ENCODE measurements at places on chromosomes 5 and 9. TPM values are rescaled to one million over a fixed set of nuclear protein-coding genes. Genes with fewer than 3 reads are reported as not detected.

- H3K27me3 ChIP-seq: peaks cover 21% of the 10 kb centered on the region
- DNase-seq: no peak
- peaks cover 6% of the 10 kb centered on the region for H3K4me1 ChIP-seq
- H3K4me3 ChIP-seq: no peak overlapping the region
- no peak overlapping the region for H3K27ac ChIP-seq
Measured at GRCh38 chr5:149268928-149269557, 2.6 kb upstream of the AFAP1L1 start.

DNA sequence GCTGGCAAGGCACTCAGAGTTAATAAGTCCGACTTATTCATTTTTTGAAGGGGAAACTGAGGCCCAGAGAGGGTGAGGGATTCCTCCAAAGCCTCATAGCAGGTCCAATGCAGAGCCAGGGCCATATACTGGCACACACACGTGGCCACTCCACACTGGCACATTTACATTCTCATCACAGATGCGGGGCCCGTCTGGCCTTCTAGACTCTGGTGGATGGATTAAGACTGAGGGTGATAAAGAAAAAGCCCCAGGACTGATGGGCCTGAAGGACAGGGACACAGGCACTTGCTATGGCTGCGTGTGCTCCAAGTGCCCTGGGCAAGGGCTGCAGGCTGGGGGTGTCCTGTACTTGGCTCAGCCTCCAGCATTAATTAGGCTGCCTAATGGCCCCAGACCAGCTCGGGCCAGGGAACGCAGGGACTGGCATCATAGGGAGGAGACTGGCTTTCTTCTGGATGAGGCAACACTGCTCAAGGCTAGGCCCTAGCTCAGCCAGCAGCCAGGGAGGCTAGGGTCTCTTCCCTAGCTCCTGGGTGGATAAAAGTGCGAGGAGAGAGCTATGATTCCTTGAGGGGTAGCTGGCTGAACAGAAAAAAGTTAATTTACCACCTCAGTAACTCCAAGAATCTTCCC lies 28.5 kb upstream of the CSF1R start:
- no peaks in the 10 kb centered on the region for H3K27me3 ChIP-seq
- H3K4me3 ChIP-seq: no peak overlapping the region
- H3K36me3 ChIP-seq: peaks cover 23% of the 10 kb centered on the region
- no peaks in the 10 kb centered on the region for H3K4me1 ChIP-seq
- H3K27ac ChIP-seq: no peak overlapping the region
- DNase-seq: peak; percentile 4

- DNase-seq: no peak
- no peaks in the 10 kb centered on the region for H3K36me3 ChIP-seq
- no peaks in the 10 kb centered on the region for H3K27me3 ChIP-seq
- H3K4me1 ChIP-seq: no peaks in the 10 kb centered on the region
- H3K27ac ChIP-seq: no peak overlapping the region
Measured at GRCh38 chr5:157772127-157772526, 28.6 kb downstream of the LSM11 start.

GRCh38 chr9:127292415-127292814 lies 27.8 kb downstream of the GARNL3 start:
- H3K4me3 ChIP-seq: no peak overlapping the region
- H3K36me3 ChIP-seq: no peaks in the 10 kb centered on the region
- H3K4me1 ChIP-seq: peaks cover 8% of the 10 kb centered on the region
- no peak for DNase-seq
- H3K27ac ChIP-seq: no peak overlapping the region
- H3K27me3 ChIP-seq: no peaks in the 10 kb centered on the region

- no peaks in the 10 kb centered on the region for H3K36me3 ChIP-seq
- no peak overlapping the region for H3K4me3 ChIP-seq
- H3K27me3 ChIP-seq: no peaks in the 10 kb centered on the region
- peak; percentile 19 for DNase-seq
Measured at GRCh38 chr5:104859437-104859836, 1296.8 kb upstream of the NUDT12 start.

GRCh38 chr9:115593587-115594091 lies 475.7 kb upstream of the TNC start:
- no peak overlapping the region for H3K4me3 ChIP-seq
- DNase-seq: peak; percentile 28
- H3K27ac ChIP-seq: no peak overlapping the region

DNA sequence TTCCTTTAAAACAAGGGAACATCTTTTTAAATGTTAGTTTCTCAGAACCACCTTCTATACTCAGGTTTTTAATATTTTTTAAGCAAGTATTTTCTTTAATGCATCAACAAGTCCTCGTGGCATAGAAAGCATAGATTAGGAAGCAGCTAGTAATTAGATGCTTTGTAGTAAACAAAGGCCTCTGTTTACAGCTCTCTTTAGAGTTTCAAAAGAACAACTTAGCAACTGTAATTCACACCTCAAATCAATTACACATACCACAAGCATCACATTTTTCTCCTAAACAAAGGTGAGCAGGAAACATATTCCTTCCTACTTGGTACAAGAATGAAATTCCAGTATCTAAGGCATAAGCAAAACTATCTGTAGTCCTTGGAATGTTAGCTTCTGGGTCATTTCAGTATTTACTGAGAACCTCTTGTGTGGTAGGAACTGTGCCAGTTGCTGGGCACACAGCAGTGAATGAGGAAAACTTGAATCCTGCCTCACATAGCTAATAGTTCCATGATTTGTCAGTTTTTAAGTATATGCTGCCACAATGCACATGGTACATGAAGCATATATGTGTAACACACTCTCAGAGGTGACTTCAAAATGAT lies 249.1 kb downstream of the CEMIP2 start:
- no peak overlapping the region for H3K27ac ChIP-seq
- no peak overlapping the region for H3K4me3 ChIP-seq

- no peaks in the 10 kb centered on the region for H3K27me3 ChIP-seq
- no peaks in the 10 kb centered on the region for H3K36me3 ChIP-seq
- no peak overlapping the region for H3K4me3 ChIP-seq
- peaks cover 1% of the 10 kb centered on the region for H3K4me1 ChIP-seq
Measured at GRCh38 chr9:69180200-69180599, 6.1 kb downstream of the TJP2 start.

- no peaks in the 10 kb centered on the region for H3K36me3 ChIP-seq
- no peak for DNase-seq
- H3K4me1 ChIP-seq: peaks cover 24% of the 10 kb centered on the region
- no peaks in the 10 kb centered on the region for H3K27me3 ChIP-seq
- H3K27ac ChIP-seq: no peak overlapping the region
Measured at GRCh38 chr9:96067600-96067999, 192.1 kb downstream of the ERCC6L2 start.

- no peak overlapping the region for H3K4me3 ChIP-seq
- no peaks in the 10 kb centered on the region for H3K36me3 ChIP-seq
- H3K27me3 ChIP-seq: no peaks in the 10 kb centered on the region
Measured at GRCh38 chr9:357560-357959, 142.9 kb downstream of the DOCK8 start.

DNA sequence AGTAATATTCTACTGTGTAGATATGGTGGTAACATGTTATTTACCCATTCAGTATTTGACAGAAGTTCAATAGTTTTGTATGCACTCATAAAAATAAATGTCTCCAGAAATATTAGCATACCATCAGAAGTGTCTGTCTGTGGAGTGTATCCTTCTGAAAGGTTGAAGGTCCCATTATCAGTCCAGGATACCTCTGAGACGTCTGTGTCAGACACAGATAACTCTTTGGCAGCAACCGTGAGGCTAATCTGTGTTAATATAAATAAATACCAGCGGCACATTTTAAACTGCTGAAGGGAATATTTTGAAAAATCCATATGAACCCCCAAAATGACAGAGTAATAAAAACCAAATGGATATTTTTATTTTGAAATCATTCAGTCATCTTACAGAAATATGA lies 11.9 kb upstream of the ZNF622 start:
- no peaks in the 10 kb centered on the region for H3K4me1 ChIP-seq
- H3K36me3 ChIP-seq: no peaks in the 10 kb centered on the region
- H3K27ac ChIP-seq: no peak overlapping the region
- H3K27me3 ChIP-seq: no peaks in the 10 kb centered on the region
- DNase-seq: no peak
- H3K4me3 ChIP-seq: no peak overlapping the region

GRCh38 chr5:154384480-154385235 lies 61.1 kb upstream of the SAP30L start:
- H3K36me3 ChIP-seq: peaks cover 3% of the 10 kb centered on the region
- no peak for DNase-seq
- no peak overlapping the region for H3K4me3 ChIP-seq
- no peaks in the 10 kb centered on the region for H3K4me1 ChIP-seq
- no peak overlapping the region for H3K27ac ChIP-seq

GRCh38 chr9:71624728-71625127 lies 143.6 kb downstream of the CEMIP2 start:
- no peaks in the 10 kb centered on the region for H3K27me3 ChIP-seq
- peaks cover 14% of the 10 kb centered on the region for H3K4me1 ChIP-seq
- H3K27ac ChIP-seq: no peak overlapping the region
- no peak for DNase-seq
- no peaks in the 10 kb centered on the region for H3K36me3 ChIP-seq

DNA sequence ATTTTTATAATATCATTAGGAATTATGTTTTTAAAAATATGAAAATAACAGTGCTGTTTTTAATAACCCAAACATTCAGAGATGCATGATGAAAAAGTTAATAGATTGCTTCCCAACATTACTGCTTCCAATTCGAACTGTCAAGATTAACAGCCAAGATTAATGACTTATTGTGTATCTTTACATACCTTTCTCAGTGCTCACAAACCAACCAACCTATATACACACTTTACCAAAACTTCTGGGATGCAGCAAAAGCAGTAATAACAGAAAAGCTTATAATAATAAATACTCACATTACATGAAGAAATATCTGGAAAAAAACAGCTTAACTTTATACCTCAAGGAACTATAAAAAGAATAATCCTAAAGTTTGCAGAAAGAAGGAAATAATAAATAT lies 82.1 kb downstream of the TMEM232 start:
- no peaks in the 10 kb centered on the region for H3K4me1 ChIP-seq
- no peaks in the 10 kb centered on the region for H3K36me3 ChIP-seq
- H3K27ac ChIP-seq: no peak overlapping the region

DNA sequence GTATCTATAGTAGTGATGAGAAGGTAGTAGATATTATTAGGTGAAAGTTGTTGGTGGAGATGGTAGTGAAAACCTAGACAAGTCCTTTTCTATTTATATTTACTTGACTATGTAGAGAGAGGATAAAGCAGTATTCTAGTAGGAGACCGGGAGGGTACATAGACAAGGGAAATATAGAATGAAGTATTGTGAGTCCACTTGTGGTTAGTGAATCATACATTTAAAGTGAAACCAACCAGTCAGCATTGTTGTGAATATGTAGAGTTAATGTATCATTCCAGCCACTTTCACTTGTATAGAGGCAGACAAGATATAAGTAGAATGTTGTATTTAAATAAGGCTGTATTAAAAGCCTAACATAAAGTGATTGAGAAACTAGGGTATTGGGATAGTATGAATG lies 1711.3 kb upstream of the ACO1 start:
- no peaks in the 10 kb centered on the region for H3K4me1 ChIP-seq
- no peaks in the 10 kb centered on the region for H3K36me3 ChIP-seq
- no peak overlapping the region for H3K27ac ChIP-seq
- H3K27me3 ChIP-seq: no peaks in the 10 kb centered on the region

DNA sequence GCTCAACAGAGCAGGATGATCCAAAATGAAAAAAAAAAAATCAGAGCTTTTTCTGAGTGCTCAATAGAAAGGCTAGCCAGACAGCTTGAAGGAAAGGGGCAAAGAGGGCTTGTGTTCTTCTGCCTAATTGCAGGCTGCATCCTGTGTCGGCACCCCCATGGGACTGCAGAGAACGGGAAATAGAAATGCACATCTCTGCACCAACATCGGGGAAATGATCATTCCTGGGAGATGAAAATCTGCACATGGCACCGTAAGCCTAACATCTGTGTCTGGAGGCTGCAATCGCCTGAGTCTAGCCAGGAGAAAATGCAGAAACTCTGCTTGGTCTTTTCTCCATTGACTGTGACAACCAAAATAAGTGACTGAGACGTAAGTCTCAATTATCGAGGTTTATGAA lies 243.9 kb downstream of the ICE1 start:
- H3K4me3 ChIP-seq: no peak overlapping the region
- no peaks in the 10 kb centered on the region for H3K27me3 ChIP-seq
- H3K36me3 ChIP-seq: no peaks in the 10 kb centered on the region
- H3K4me1 ChIP-seq: no peaks in the 10 kb centered on the region
- no peak overlapping the region for H3K27ac ChIP-seq

GRCh38 chr5:127400946-127401670 lies 110.5 kb downstream of the MEGF10 start:
- no peaks in the 10 kb centered on the region for H3K36me3 ChIP-seq
- H3K4me1 ChIP-seq: no peaks in the 10 kb centered on the region
- no peak overlapping the region for H3K27ac ChIP-seq
- H3K4me3 ChIP-seq: no peak overlapping the region

DNA sequence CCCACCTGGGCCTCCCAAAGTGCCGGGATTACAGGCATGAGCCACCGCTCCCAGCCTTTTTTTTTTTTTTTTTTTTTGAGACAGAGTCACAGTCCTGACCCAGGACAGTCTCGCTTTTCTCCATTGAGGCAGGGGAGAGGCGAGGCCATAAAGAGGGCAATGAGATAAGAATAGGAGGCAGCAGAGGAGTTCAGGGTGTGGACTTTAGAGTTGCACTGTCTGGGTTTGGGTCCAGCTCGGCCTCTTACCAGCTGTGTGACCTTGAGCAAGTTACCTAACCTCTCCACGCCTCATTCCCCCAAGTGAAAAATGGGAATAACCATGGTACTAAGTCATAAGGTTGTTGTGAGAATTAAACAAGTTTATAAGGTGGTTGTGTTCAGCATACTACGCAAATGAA lies 24.6 kb upstream of the ANKH start:
- H3K36me3 ChIP-seq: no peaks in the 10 kb centered on the region
- no peak overlapping the region for H3K4me3 ChIP-seq
- no peaks in the 10 kb centered on the region for H3K27me3 ChIP-seq
- DNase-seq: no peak
- no peak overlapping the region for H3K27ac ChIP-seq

The PLAC8L1 gene
- not detected for polyA plus RNA-seq

The SLC2A6 gene
- polyA plus RNA-seq: 8.4 TPM

The PCSK5 gene
- 1.9 TPM for polyA plus RNA-seq

The IFNE gene
- 0.20 TPM for polyA plus RNA-seq

The UBTD2 gene
- 10.9 TPM for polyA plus RNA-seq

The PCDHA10 gene
- polyA plus RNA-seq: 0.11 TPM
